HuH-7.5 (cell line): ENCODE measurements at places on chromosomes 2 and 18.

DNA sequence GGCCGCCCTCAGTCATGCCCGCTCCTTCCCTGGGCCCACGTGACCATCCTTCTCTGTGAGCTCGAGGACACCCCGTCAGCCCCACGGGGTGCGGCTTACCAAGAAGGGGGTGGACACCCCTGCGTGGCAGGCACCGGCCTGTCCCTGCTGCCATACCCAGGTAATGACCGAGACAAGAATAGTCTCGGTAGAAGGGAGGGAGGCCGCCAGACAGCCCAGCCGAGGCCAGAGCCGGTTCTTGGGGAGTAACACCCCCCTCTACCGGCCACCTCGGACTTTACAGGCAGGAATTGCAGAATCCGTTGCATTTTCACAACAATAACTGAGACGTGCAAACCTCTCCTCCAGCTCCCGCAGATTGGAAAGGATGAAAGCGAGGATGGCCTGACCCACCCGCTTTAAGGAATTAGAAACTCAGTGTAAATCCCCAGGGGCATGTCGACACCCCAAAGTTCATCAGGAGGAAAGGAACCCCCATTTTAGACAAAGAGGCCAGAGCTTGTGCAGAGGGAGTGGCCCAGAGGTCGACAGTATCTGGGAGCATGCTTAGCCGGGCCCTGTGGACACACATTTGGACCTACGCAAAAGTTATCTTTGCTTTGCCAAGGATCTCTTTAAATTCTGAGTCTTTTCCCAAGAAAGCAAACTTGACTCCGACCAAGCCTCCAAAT, 60.1 kb upstream of the GLI2 start:
- DNase-seq = peak; percentile 77

DNA sequence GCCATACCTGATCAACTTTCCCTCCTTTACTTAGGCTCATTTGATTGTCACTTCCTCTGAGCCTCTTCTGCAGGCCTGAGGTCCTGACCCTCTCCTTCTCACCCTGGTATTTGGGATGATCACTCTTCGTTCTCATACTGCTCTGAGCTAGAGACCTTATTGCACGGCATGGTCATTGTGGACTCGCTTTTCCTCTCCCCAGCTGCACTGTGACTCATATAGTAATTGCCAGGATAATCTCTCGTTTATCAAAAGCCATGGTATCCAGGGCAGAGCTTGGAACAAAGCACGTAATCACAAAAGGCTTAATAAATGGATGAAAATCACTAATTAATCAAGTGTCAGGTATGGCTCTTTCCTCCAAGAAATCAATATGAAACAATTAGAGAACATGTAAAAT, 40.9 kb upstream of the TRIB2 start:
- DNase-seq = no peak

DNA sequence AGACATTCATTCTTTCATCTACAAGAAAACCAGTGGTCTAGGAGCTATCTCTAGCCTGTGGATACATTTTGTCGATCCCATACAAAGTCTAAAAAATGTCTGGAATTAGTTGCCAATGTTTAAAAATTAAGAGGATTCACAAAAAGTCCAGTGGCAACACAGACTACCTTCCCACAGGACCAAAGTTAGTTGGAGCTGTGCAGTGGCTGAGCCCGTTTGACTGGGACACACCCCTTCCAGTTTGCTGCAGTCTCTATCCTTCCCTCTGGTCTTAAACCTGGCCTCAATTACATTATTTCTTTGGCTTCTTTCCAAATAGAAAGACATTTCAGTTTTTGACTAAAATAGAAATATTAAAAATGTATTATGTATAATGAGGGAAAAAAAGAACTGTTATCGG, 18.6 kb downstream of the SLC16A14 start:
- DNase-seq = no peak

DNA sequence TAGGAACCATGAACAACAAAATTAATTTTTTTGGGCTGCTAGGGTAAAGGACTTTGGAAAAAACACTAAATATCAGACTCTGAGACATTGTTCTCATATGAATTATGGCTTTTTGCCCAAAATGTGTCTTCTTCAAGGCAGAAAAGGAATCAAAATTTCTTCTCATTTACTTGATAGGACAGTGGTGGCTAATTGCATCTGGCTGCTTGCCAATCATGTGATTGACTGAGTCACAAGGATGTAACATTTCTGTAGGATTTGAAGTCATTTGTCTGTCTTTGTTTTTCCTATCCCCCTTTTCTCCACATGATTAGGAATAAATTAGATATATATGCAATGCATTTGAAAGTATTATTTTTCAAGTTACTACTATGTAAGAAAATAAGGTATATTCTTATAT, 130.2 kb downstream of the SLC4A10 start:
- DNase-seq = no peak

- DNase-seq = no peak
These were observed 59.4 kb upstream of the HPCAL1 start for GRCh38 chr2:10242998-10243925.

- DNase-seq = no peak
These were observed 254.7 kb downstream of the VAPA start for GRCh38 chr18:10168477-10168876.

GRCh38 chr2:70043252-70043875, 43.9 kb upstream of the PCBP1 start:
- DNase-seq = no peak

DNA sequence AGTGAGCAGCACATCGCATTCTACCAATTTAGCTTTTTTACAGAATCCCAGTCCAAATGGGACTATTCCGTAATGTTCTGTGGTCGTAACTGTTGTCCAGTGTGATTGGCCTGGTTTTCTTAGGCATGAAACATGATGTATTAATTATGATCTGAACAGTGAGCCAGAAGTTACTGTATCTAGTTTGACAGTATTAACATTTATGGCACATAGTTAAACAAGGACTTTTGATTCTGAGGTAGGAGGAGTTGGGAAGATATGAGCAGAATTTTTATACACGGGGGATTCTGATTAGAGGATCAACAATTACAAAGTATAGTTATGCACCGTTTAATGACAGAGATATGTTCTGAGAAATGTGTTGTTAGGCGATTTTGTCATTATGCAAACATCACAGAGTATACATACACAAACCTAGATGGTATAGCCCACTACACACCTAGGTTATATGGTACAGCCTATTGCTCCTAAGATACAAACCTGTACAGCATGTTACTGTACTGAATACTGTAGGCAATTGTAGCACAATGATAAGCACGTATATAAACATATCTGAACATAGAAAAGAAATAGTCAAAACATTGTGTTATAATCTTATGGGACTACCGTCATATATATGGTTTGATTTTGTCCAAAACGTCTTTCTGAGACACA, 85.0 kb downstream of the DPP10 start:
- no peak for DNase-seq

- no peak for DNase-seq
These were observed 154.7 kb upstream of the HDAC4 start for GRCh38 chr2:239555571-239555905.

- no peak for DNase-seq
These were observed 9.1 kb downstream of the GLI2 start for GRCh38 chr2:120744817-120745216.

- no peak for DNase-seq
These were observed 13.6 kb downstream of the ADCY3 start for GRCh38 chr2:24906466-24906865.

GRCh38 chr2:118936936-118937335, 5.1 kb upstream of the MARCO start:
- DNase-seq = no peak

- DNase-seq = no peak
These were observed 103.0 kb downstream of the ANKRD44 start for GRCh38 chr2:197207598-197207997.

DNA sequence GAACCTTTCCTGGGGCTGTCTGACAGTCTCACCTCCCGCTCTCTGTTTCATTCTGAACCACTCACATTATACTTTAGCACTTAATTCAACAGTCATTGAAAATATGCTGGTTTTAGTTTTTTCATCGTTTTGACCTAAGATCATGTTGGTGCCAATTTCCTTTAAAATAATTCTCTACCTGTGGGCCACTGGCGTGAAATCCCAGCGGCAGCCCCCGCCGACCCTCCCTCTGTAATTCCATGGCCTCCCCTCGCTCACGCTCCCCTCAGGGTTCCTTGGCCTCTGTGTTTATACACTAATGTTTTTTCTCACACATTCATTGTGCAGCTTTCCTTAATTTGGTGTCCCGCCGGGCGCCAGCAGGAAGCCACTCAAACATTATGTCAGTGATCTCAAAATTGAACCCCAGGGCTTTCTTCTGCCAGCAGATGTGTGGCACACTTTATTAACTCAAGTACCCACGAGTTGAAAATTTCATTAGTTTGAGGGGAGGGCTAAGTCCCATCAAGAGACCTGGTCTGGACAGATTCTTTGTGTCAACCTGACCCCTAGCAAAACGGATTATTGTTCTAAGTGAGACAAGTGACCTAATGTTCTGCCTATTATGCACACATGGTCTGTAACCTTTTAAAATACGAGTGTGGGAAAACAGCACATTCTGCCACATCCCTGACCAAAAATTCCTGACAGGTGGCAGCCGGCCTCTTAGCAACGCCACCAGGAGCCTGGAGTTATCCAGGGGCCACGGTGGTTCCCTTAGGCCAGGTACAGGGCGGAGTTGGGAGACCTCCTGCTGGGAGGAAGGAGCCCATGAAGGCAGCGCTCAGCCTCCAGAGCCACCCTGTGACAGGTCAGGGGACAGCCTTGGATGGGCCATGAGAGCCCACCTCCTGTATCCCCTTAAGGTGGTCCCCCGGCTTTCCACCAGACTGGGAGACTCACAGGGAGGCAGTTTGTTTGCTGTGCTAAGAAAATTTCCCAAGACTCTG, 53.1 kb downstream of the APOB start:
- DNase-seq = no peak

DNA sequence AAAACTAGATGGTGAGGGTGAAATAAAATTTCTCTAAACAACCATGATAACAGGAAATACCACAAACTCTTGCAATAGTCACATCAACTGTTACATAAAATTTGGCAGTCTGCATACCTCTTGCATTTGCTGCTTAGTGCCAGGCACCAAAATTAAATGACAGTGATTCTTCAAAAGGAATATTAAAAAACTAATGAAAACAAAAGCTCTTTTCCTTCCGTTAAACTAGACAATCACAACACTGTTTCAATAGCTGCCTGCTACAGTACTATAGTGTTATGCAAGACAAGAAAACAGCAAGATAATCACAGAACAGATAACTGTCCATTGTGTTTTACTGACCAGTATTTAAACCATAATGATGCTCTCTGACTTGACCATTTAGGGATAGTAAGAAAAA, 239.0 kb upstream of the SMAD7 start:
- no peak for DNase-seq

DNA sequence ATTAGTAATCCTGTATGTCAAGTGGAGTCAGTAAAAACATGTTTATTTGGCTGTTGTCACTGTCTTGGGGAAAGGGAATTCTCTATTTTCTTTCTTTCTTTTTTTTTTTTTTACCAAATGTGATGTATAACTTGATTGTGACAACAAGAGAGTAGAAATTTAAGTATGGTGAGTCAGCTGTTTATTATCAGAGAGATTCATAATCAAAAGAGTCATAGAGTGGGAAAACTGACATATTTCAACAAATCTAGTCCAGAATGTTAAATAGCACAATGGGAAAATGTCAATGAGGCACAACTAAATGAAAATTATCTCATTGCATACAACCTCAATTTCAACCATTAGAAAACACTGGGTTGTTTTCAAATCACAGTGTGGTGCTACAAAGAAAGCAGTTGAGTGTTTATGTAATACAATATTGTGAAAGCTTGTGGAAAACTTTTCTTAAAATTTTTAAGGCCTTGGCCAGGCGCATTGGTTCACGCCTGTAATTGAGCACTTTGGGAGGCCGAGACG, 111.9 kb upstream of the DTNA start:
- no peak for DNase-seq

DNA sequence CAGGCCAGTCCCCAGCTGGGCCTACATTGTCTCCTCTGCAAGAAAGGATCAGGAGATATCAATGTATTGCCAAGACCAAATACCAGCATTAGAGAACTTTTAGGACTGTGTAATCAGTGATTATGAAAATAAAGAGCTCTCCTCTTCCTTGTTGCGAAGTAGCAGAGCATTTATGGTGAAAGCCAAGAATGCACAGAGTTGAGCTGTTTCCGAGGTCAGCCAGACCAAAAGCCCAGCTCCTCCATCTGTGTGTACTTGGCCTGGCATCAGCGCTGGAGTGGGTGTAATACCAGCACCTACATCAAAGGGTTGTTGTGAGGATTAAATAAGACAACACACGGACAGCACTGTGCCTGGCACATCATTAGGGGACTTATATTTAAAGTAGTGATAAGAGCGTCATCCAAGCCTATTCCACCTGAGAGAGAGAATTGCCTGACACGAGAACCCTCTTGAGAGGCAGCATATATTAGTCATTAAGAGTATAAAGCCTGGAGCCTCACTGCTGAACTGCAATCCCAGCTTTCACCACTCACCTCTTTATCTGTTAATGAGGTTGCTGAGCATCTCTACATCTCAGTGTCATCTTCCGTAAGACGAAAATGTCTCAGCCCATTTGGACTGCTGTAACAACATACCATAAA, 7.4 kb upstream of the SLC16A14 start:
- no peak for DNase-seq

GRCh38 chr2:19577723-19578122, 219.3 kb upstream of the OSR1 start:
- no peak for DNase-seq

GRCh38 chr2:68336192-68336591, 16.4 kb upstream of the CNRIP1 start:
- DNase-seq = no peak

GRCh38 chr2:2647141-2647541, 316.1 kb upstream of the MYT1L start:
- DNase-seq = no peak

GRCh38 chr18:4823091-4823490, 368.0 kb upstream of the DLGAP1 start:
- no peak for DNase-seq

GRCh38 chr2:67290451-67291290, 106.5 kb upstream of the ETAA1 start:
- no peak for DNase-seq

DNA sequence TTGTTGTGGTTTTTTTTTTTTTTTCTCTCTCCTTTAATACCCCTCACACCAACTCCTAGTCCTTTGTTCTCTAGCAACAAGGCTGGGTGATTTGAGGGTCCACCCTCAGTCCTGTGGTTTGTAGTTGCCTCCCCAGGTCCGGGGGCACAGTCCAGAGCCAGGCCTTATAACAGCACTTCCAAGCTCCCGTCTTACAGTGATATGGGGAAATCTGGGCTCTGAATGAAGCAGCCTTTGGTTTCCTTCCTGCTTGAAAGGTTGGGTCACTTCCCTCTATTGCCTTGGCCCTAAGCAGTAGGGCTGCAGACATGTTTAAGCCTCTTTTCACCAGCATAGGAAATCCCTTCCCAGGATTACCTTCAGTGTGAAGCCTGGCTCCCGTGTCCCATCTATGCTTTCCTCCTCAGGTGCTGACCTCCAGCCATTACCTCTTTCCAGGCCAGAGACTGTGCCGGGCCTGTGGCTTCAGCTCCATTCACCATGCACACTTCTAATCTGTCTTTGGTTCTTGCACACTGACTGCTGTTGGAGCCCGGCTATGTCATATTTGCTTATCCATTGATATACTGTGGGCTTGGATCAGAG, 21.2 kb upstream of the NTSR2 start:
- no peak for DNase-seq
